Fibroblast of the aortic adventitia (primary cell): ENCODE measurements at places on chromosomes 12 and 14.

DNA sequence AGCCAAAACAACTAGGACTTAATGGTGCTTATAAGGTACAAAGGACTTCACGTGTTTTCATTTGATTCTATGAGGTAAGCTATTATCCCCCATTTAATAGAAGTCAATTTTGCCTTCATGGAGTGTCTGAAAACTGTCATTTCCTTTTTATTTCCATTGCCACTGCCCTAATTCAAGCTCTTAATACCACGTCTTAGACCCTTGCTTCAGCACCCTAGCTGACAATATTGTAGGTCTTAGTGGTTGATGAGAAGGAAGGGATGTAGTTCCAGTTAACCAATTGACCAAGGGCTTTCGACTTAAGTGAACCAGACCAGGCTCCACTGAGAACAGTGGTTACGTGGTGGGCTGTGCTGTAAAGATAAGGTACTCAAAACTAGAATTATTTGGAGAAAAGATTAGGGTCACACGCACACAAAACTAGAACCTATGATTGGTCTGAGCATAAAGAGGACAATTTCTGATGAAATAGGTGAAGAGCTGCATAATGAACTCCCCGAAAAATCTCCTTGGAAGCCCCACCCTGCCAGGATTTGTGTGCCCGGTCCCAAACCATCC lies 9.6 kb upstream of the ASIC1 start:
- DNase-seq = no peak

DNA sequence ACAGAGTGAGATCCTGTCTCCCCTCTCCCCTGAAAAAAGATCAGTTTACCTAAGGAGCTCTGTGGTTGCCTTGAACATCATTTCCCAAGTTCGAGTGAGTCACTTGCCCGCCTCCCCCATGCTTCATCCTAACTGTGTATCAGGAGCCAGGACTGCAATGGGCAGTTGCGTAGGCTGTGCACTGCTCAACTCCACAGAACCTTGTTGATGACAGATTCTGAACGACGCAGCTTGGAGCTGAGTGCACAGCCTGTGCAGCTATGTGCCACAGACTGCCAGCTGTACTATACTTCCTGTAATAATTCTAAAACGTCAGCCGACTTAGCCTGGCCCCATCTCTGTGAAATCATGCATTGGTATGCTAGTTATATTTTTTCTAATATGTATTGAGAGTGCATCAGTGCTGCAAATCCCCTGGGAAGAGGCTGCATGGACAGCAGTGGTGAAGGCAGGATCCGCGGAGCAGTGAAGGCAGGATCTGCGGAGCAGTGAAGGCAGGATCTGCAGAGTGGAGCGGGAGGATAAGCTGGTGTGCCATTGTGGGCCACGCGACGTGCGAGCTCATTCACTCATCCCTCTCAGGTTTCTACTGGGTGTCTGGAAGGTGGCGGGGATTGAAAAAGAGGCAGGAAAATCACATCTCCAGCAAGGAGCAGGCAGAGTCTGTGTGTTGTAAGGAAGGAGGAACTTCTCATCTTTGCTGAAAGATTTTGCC lies 80.8 kb downstream of the GALNT9 start:
- no peak for DNase-seq

DNA sequence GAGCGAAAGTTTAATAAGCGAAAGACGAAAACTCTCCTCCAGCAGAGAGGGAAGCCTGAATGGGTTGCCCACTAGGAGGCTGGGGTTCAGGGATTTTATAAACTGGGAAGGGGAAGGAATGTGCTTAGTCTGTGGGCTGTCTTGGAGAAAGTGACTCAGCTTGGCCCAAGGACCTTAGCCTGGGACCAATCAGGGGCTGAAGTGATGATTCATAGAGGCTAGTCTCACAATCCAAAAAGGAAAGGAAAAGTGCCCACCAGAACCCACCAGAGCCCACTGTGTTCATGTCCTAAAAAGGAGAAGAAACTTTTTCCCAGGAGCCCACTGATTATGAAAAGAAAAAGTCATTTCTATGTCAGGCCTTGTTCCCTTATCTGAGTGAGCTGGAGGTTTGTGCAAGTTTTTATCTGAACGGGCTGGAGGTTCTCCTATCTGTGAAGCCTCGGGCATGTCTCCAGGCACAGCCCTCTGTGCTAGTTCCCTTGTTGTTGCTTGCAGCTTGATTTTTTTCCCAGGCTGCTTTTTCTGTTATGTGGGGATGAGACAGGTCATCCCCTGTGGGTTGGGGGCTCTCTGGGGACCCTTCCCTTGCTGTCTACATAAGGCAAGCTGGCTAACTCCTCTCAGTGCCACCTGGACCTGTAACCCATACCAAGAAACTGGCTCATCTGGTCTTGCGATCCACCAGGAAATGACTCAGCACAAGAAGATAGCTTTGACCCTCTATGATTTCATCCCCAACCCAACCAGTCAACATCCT lies 8.3 kb upstream of the GOLGA5 start:
- DNase-seq = peak; percentile 90

GRCh38 chr14:77542421-77543239 lies 44.0 kb upstream of the ISM2 start:
- peak; percentile 34 for DNase-seq

- no peak for DNase-seq
Measured at GRCh38 chr12:64833928-64834327, 9.5 kb downstream of the TBC1D30 start.

DNA sequence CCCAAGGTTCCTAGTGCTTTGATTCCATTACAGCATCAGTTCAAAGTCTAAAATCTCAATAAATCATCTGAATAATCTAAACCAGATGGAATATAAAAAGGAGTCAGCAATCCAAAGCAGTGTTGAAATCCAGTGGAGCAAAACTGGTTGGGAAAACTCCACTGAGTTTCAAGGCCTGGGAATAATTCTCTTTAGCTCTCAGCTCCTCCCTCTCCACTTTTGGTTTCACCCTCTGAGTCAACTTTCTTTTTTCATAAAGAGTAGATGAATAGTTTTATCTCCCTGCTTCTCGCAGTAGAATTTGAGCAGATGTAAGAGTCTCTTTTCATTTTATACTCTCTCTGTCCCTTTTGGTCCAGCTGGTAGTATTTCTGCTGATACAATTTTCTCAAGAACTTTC lies 338.6 kb downstream of the APAF1 start:
- peak; percentile 29 for DNase-seq

DNA sequence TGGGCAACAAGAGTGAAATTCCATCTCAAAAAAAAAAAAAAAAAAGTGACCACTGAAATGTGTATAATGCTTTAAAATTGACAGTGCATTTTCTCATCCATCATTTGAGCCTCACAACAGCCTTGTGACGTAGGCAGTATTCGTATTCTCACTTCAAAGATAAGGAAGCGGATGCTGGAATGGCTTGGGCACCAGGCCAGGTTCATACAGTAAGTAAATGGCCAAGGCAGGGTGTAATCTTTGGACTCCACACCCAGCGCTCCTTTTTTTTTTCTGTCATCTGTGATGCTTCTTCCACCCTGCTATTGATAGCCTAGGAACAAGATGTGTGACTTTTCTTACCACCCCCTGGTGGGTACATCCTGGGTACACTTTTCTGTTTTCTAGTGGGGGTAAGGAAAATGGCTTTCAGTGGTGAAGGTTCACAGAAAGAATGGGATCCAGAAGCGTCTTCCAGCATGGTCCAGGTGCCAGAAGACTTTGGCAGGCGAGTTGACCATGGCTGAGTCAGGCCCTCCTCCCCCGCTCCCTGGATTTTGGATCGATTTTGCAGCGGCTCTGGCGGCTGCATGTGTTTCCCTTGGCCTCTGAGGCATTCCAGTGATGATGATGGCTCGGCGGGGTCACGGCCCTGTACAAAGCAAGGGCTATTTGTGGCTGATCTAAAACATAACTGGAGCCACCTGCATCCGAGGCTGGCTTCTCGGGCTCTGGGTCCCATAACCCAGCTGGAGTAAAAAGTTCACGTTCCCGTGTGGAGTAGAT lies 110.6 kb downstream of the CACNA1C start:
- DNase-seq = peak; percentile 100

- no peak for DNase-seq
Measured at GRCh38 chr14:77228056-77228455, 43.0 kb downstream of the NGB start.

DNA sequence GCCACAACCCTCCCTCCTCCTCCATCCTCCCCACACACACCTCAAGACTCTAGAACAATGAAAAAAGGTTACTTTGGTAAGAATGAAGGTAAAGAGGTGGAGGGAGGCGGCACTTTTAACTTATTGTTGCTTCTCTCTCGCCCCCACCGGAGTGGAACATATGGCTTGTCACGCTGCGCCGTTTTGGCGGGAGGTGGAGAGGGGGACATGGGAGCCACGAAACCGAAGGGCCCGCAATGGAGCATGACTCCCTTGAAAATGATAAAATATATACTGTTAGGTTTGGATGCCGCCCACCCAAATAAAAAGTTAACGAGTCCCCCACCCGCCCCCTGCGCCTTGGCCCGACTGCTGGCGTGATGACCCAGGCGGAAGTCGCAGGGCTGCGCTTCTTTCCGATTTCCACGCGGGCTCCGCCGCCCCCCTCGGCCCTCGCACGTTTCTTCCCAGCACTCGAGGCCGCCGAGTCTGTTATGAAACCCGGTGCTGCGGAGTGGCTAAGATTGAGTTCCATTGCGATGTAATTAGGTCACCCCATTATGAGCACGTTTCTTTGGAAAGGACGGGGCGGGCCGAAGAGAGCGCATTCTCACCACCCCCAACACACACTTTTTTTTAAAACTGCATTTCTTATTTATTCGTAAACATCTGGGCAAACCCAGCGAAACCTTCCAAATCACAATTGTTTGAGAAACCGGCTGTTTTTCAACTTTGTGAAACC lies 1.4 kb upstream of the ZFP36L1 start:
- DNase-seq = peak; percentile 94

DNA sequence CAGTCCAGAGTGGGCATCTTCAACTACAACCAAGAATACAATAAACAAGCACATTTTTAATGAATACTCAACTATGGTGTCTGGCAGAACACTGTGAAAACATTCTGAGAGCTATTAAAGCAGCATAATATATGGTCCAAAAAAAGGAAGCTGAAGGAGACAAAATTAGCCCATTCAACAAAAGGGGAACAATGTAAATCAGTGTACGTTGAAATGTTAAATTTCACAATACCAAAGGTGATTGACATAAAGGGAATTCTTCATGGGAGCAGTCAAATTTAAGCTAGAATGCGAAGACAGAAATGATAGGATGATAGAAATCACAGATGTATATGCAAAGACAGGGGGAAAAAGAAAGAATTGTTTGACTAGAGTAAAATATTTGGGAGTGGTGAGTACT lies 41.3 kb upstream of the SYCP3 start:
- DNase-seq = no peak

- DNase-seq = no peak
Measured at GRCh38 chr14:104169699-104170479, 31.5 kb downstream of the KIF26A start.
